EL (cell line): ENCODE measurements at places on chromosomes 4 and X.

- peak; percentile 10 for DNase-seq
These were observed 36.6 kb downstream of the SAT1 start for GRCh38 chrX:23819385-23820234.

- no peak for DNase-seq
These were observed 34.2 kb upstream of the SULT1E1 start for GRCh38 chr4:69894186-69894585.

- no peak for DNase-seq
These were observed 7.5 kb downstream of the PLA2G12A start for GRCh38 chr4:109722357-109722756.

- no peak for DNase-seq
These were observed 53.7 kb downstream of the CLDN22 start for GRCh38 chr4:183266371-183266770.

- DNase-seq = peak; percentile 66
These were observed 61.8 kb downstream of the CPE start for GRCh38 chr4:165440415-165441158.

GRCh38 chr4:70749313-70749712, 27.5 kb downstream of the RUFY3 start:
- no peak for DNase-seq

GRCh38 chr4:17921451-17921850, 100.1 kb downstream of the LCORL start:
- no peak for DNase-seq

DNA sequence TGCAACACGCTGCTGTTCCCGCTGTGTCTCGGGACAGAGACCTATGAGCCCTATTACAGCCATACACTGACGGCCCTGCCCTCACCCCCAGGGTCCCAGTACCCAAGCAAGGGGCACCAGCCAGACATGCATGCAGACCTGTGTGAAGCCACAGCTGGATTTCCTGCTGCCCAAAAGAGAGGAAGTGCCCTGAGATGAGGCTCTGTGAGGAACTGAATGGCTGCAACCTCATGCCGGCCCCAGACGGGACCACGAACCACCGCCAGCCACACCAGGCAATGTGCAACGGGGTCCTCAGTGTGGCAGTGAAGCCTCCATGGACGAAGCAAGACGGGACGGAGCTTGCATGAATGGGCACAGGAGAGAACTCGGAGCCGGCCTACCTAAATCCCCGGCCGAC, 21.1 kb downstream of the CTBP1 start:
- no peak for DNase-seq

DNA sequence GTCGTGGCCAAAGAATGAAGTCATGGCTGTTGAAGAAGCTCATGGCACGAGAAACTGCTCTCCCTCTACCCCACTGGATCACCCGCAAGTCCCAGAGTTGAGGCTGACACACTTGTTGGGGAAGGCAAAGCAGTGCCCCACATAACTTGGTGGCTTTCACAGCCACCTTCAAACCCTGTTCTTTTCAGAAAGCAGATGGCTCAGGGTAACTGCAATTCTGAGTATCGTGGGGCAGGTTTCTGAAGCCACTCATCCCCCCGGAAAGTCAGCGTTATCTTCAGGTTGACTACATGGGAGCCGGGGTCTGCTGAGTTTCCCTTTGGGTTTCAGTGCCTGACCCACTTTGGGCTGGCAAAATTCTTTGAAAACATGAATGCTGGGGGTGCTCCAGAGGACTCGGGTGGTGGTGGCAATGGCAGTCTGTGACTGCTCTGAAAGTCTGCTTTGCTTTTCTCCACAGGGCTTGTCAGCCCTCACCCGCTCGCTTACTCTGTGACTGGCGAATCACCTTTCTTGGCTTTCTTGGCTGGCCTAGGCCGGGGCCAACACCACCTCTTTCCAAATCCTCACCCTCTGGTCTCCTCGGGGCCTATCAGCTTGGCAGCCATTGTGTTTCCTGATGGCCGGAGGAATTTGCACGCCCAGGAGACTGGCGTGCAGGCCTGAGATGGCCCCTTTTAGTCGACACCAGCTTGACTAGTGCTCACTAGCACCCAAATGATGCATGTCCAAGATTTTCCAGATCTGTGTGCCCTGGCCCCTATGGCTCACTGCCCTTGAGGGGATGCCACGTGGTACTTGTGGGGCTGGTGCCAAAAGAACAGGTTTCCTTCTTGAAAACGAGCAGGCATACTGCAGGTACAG, 7.3 kb downstream of the PPP1R3F start:
- no peak for DNase-seq

GRCh38 chrX:148917441-148917840, 417.0 kb downstream of the AFF2 start:
- DNase-seq = no peak

- no peak for DNase-seq
These were observed 168.4 kb upstream of the EDNRA start for GRCh38 chr4:147312376-147313046.

- DNase-seq = peak; percentile 40
These were observed 834 bp downstream of the NHS start for GRCh38 chrX:17375637-17376430.

- peak; percentile 75 for DNase-seq
These were observed 38.4 kb upstream of the PDLIM3 start for GRCh38 chr4:185573651-185574199.

DNA sequence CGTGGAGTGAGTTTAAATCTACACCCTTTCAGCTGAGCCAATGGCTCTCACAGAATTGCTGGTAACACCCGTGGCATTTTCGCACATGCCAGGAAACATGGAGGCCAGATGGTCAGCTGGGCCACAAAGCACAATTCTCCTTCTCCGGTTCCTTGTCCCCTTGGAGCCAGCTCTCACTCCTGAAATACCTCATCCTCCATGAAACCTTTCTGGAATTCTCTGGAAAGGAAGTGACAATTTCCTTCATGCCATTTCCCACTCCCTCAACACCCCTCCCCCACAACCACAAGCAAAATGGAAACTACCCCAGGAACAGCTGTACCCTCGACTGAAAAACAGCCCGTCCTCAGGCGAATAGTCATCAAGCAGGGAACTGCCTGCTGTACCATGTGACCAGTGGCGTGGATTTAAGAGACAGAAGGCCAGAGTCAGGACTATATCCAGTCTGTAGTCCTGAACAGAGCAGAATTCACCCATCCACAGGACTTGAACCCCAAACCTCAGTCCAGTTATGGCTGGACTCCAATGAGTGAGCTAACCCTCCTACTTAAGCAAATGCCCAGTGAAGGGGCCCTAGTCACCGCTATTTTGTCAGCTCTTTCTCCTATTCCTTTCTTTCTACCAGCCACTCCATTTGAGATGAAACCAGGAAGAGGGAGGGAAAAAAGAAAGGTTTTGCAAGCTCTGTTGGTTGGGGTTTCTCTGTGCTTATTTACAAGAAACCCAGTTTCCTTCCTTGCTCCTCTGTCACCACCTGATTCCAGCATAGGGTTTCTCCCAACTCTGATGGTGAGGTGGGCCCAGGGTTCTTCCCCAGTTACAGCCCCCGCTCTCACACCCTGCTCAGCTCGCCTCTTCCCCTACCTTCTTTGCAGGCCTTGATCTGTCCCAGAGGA, 24.5 kb downstream of the ELF4 start:
- DNase-seq = peak; percentile 34

DNA sequence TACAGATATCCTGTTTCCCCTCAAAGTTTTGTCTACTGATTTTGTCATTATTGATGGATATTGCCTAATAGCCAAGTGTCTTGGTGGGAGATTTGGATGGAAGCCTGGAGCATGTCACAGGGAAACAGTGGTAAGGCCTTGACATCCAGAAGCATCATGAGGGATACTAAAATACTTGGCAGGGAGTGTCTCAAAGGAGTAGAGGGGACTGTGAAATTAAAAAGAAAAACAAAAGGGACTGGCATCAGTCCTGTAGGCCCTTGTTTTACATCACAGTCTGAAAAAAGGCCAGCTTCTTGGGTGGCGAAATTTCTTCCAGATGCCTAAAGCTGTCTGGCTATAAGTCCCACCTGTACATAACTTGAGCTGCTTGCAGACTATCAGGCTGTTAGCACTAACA, 83.8 kb downstream of the GUCY2F start:
- no peak for DNase-seq

DNA sequence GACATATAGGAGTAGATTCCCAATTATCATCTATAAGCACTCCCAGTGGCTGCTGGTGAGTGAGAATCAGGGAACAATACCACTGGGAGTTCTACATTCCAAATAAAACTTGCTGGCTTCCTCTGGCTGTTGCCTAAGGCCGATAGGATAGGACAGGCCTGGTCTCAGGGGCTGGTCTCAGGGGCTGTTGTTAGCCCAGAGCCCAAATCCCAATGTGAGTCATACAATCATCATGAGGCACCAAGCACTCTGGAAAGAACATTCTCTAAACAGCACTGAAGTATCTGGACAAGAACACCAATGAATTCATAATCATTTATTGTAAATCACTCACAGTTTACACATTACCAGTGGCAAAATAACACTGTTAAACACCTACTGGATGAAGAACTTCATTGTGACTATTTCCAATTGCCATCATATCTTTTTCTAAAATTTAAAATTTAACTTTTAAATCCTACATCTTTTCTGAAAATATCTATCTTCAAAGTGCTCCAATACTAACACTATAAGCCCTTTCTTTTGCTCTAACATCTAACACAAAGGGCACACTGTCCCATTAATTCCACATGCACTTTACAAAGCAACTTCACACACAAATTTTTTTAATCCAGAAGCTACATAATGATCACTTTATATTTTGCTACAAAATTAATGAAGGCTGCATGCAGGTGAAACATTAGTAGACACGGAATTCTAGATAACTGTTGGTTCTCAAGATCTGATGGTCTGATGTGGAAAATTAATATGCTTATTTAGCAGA, 67.6 kb upstream of the TMEM150C start:
- DNase-seq = peak; percentile 56

- peak; percentile 53 for DNase-seq
These were observed 254.0 kb downstream of the TMA16 start for GRCh38 chr4:163748449-163748848.
